Right renal cortex interstitium (tissue), 3 donors: ENCODE measurements at places on chromosomes 4 and X. TPM values are rescaled to one million over a fixed set of nuclear protein-coding genes. Genes with fewer than 3 reads are reported as not detected.

FAM47E gene
- 6.7 TPM for polyA plus RNA-seq

DNA sequence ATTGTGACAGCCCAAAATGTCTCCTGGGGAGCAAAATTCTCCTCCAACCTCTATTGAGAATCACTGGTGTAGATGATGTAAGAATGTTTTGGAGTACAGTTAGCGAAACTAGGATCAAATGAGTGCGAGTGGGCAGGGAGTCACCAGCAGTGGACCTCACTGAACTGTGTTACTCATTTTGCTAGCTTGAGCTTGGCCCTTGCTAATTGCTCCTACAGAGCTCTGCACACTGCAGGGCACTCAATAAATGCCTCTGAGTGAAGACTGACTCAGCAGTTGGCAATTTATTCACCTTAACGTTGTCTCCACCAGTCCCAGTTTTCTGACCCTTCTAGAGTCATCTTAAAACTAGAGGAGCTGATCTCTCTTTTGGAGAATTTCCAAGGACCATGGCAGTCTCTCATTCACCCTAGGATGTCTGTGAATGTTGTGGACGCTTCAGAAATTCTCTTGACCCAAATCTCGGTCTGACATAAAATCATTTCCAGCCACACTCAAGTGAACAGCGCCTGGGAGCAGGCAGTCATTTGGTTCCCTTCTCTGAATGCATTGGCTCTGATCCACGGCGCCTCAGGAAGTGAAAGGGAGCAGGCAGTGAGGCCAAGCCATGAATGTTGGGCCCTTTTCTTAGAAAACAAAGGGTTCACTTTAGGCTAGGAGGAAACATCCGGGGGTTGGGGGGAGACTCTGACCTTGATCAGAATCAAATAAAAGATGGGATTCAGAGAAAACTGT, 148.1 kb downstream of the NWD2 start:
- DNase-seq: no peak

DNA sequence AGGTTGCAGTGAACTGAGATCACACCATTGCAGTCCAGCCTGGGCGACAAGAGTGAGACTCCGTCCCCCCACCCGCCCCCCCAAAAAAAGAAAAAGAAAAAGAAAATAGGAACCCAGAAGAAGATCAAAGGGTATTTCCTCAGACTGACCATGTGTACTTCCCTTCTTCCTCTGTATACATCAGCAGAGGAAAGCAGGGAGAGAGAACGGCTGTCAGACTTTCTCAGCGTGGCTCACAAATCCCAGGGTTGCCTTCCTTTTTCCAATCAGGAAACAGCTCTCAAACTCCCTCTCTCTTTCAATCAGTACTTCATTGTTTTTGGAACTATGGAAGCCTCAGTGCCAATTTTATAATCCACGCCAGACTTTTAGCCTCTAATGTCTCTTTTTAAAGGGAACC, 59.1 kb downstream of the CHRNA9 start:
- DNase-seq: no peak

GRCh38 chrX:15653961-15654360, 10.6 kb downstream of the CLTRN start:
- DNase-seq: no peak

GRCh38 chrX:10395643-10396042, 224.7 kb downstream of the MID1 start:
- no peak for DNase-seq

DNA sequence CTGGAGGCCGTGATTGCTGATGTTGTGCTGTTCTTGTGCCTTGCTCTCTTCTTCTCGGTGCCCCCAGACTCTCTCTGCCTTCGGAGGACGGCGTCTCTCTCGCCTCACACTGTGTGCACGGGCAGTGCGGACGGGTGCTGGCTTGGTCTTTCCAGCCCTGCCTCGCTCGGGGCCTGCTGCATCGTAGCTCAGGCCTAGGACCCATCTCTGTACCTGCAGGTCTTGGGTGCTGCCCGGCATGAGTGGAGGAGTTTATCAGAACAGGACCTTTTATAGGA, 18.2 kb downstream of the RGS12 start:
- DNase-seq: no peak
